ENCODE measurements at places on chromosomes 16 and 17.

DNA sequence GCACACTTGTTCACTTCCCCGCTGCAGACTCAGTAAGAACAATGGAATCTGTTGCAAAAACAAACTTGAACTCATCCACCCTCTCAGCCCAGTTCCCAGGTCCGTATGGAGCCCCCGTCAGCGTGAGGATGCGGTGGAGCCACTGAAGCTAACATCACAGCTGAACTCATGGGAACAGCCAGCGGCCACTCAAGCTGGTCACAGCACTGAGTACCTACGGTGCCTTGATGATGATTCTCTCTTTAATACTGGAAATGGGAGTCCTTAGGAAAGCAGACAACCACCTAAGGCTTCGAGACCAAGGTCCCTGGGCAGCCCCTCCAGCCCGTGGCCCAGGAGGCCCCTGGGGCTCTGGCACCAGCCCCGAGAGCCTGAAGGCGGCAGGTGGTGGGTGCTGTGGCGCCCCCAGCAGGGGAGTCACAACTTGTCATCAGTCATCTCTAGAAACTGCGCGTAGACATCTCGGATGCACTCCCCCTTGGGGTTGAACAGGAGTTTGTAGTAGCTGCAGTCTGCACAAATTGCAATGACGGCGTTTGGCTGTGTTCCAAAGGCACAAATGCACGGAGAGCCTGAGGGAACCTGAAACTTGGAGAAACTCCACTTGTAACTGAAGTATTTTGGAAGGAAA lies 31.0 kb upstream of the RHOT1 start:
- peak; percentile 5 for DNase-seq

DNA sequence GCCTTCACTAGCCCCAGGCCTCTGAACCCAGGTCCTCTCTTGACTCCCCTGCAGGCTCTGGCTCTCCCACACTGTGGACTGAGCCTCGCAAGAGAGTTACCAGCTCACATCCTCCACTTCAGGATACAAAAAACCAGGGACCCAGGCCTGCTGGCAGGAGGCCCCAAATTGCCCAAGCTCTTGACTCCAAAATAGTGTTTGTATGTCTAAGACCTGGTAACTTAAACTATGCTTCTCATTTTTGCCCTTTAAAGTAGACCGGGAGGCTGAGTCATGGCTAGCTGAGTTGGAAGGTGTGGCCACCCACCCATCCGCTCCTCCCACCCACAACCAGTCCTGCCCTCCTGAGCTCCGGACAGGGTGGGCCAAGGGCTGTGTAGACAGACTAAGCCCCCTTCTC lies 250.0 kb downstream of the SOX9 start:
- no peak for DNase-seq

- DNase-seq, result no peak
Observed at GRCh38 chr17:70070305-70071027, 4.6 kb upstream of the KCNJ16 start.

- DNase-seq, result no peak
Observed at GRCh38 chr16:31200821-31201568, 1.6 kb downstream of the PYCARD start.

- no peak for DNase-seq
Observed at GRCh38 chr17:82018152-82018988, 4.3 kb downstream of the CENPX start.

DNA sequence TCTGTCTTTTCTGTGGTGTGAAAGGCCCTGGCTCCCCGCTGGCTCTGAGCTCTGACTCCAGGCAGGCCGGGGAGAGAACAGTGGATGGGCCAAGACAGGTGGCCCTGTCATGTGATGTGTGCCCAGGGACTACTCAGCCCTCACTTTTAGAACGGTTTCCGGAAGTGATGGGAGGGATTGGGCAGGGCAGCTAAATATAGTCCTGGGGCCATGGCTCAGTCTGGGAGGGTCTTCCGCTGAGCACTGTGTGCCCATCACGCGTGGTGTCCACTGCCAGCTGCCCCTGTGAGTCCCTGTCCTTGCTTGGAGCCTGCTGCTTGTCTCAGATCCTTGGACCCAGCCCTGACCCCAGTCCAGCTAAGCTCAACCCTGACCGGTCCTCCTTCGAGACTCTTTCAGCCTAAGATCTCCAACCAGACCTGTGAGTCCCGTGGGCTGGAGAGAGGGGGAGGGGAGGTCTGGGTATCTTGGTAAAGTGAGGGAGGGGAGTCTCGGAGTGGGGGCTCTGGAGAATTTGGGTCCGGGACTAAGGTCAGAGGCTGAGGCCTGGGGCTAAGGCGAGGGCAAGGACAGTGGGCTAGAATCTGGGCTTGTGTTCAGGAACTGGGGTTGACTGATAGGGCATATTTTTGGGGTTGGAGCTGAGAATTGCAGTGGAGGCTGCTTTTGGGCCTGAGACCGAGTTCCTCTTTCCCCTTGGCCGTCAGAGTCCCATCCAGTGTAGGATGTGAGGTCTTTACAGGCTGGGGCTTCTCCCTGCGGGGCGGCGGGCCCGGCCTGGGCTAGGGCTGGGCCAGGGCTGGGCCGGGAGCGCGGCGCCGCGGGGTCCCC lies at the start of gene TRIM72:
Gene TRIM72 (plus strand): TSS at position 243 of the 831 bp plus-strand sequence. CDS start 620 bp downstream, outside the sequence.
- no peak for DNase-seq

- DNase-seq, result peak; percentile 41
Observed at GRCh38 chr17:19766421-19767270, 18.5 kb upstream of the ALDH3A1 start.

DNA sequence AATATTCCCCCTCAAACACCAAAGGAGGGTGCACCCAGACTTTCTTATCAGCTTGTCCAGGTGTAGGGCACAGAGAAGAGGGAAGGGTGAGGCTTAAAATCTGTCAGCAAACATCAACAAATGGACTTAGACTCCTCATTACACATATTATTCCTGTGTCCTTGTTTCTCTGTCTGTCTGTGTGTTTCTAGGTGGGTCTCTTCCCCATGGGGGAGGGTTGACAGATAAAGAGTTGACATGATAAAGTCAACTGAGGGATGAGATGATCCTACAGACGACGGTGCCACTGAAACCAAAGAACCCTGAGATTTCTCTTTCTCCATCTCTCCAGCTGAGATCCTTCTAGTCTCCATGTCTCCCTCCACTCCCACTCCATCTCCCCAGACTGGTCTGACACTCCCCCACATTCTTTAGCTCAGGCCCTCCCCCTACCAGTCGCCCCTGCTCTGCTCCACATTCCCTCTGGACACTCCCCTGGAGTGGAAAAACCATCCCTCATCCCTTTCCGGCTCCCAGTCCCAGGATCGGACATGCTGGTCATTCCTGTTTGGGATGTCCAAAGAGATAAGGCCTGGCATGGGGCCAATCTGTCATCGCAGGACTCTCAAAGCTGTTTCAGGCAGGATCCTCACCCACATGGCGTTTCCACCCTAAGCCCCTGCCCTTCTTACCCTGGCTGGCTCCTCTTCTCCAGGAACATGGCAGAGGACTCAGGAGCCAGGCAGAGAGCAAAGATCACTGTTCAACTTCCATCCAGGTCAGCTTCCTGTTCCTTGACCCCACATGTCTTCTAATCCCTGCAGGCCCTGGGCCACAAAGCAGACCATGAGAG lies 2.9 kb upstream of the ITGA3 start:
- DNase-seq, result no peak

GRCh38 chr17:4945176-4945943 lies 3.0 kb downstream of the PFN1 start:
- peak; percentile 72 for DNase-seq

- DNase-seq, result no peak
Observed at GRCh38 chr17:67834634-67835033, 9.3 kb downstream of the BPTF start.

GRCh38 chr17:30130121-30130520 lies 13.5 kb downstream of the NSRP1 start:
- no peak for DNase-seq

DNA sequence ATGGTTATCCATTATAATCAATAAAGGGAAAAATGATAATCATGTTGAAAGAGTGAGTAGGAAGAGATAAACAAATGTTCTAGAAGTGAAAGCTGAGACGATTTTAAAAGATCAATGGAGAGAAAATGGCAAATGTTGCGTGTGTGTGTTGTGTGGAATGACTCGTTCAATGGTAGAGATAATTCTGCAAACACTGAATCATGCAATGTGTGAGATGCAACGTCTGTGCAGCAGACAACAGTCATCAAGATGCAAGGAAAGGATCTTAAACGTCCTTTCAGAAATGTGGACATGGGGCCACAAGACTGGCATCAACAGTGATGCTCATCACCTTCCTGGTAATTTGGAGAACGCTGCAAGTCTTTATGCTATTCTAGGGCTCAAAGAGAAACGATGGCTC lies 124.4 kb downstream of the CDYL2 start:
- DNase-seq, result no peak
